Temporal lobe (tissue), 4 donors: ENCODE measurements at places on chromosomes 4 and X. TPM values are rescaled to one million over a fixed set of nuclear protein-coding genes. Genes with fewer than 3 reads are reported as not detected.

Gene GLRA2
- 86.8 TPM for total RNA-seq

Gene ACE2
- 0.49 TPM for total RNA-seq

Gene FRMD7
- 0.49 TPM for total RNA-seq

Gene MAGEA10
- not detected for total RNA-seq

Gene GALNT7
- 17.9 TPM for total RNA-seq

Gene VBP1
- total RNA-seq, result 84.6 TPM

Gene SAGE1
- total RNA-seq, result not detected
